ENCODE measurements at places on chromosomes 5 and 9. TPM values are rescaled to one million over a fixed set of nuclear protein-coding genes. Genes with fewer than 3 reads are reported as not detected.

Gene CDKN2A
- 36.5 TPM for total RNA-seq

Gene ANKRD55
- total RNA-seq: not detected

Gene CREBRF
- total RNA-seq: 5.7 TPM

Gene PCDHB13
- 0.16 TPM for total RNA-seq

Gene GPR21
- total RNA-seq: not detected

Gene MIGA2
- total RNA-seq: 21.2 TPM

Gene TAF11L5
- not detected for total RNA-seq

Gene F2RL2
- 58.7 TPM for total RNA-seq

Gene C9orf50
- 0.16 TPM for total RNA-seq

Gene PDE6A
- under 0.01 TPM for total RNA-seq

Data from mesangial cell (primary cell).